GM13976 (cell line): ENCODE measurements at places on chromosomes 3 and 15.
A peak's percentile ranks its signal among the peaks of the same experiment; 100 is the strongest.

- no peak for DNase-seq
Measured at GRCh38 chr15:35481992-35482391, 64.0 kb downstream of the DPH6 start.

DNA sequence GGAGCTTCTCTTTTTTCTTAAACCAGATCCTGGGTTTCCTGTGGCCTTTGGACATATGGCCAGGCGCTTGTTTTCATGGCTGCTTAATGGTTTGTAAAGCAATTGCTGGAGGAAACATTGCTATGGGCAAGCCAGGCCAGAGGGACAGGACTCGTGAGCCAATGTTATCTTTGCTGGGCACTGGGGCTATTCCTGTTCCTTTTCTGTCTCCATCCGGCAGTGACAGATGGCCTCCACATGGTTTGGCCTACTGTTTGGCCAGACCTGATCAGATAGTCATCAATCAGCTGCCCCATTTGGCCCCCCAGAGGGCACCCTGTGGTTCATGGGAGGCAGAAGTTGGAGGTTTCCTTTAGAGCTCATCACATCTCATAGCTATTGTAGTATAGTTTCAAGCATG lies 326.1 kb upstream of the ROPN1 start:
- DNase-seq = no peak

- no peak for DNase-seq
Measured at GRCh38 chr15:91556926-91557325, 296.6 kb upstream of the SLCO3A1 start.

GRCh38 chr3:178847190-178847589 lies 224.4 kb downstream of the ZMAT3 start:
- no peak for DNase-seq

DNA sequence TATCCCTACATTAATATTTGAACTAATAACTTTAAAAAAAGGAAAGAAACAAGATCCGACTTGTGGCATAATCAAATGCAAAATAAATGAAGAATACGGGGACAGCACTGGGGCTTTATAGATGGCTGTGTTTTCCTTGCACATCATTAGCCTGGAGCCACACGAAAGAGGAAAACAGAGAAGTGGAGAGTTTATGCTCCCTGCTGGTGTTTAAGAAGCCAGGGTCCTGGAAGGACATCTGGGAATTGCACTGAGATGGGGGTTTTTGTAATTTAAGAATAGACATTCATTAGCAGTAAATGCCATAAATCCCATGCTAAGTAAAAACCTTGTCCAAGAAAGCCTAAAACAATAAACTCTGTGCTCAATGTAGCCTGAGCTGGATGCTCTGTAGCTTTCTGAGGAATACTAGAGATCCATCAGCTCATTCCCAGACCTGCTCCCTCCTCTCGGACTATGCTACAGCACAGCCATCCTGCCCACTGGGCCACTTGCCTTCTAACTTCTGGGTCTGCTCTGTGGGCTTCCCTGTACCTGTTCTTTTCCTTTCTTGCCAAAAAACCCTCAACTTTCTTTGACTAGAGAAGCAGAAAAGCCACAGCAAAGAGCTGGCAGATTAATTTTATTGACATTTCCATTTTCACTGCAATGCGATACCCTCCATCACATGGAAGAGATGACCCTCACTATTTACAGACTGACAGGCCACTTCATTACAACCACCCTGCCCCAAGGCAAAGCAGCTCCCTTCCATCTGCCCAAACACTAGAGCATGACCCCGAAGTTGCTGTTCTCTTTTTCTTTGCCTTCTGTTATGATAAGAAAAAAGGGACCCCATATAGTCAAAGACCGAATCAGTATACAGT lies 62.3 kb downstream of the MEIS2 start:
- DNase-seq = no peak

- DNase-seq = no peak
Measured at GRCh38 chr3:96960661-96961330, 146.4 kb downstream of the EPHA6 start.

GRCh38 chr15:41804361-41804760 lies 23.5 kb upstream of the JMJD7 start:
- no peak for DNase-seq

DNA sequence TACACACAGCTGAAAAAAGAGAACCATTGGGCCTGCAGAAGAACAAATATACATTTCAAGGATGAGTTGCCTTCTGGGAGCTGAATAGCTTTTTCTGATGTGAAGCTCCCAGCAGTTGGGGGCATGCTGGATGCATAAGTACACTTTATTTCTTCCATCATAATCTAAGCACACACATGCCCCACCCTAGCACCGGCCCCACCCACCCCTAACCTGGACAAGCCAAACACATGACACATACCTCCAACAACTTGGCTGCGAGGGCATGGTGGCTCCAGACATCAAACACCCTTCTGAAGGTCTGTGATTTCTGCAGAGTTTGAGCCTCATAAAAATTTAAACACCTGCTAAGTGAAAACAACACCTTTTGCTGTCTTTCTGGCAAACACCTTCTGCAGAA lies 307.2 kb upstream of the TRIM42 start:
- DNase-seq = no peak

GRCh38 chr3:4748701-4749378 lies 230.4 kb upstream of the BHLHE40 start:
- no peak for DNase-seq

GRCh38 chr3:134314588-134315285 lies 59.5 kb downstream of the AMOTL2 start:
- DNase-seq = no peak

- no peak for DNase-seq
Measured at GRCh38 chr15:23439513-23439912, 7.5 kb downstream of the GOLGA6L2 start.

- DNase-seq = no peak
Measured at GRCh38 chr15:40932156-40932555, 3.0 kb downstream of the DLL4 start.

- DNase-seq = no peak
Measured at GRCh38 chr3:3080309-3080708, 29.9 kb downstream of the IL5RA start.

- DNase-seq = no peak
Measured at GRCh38 chr3:35954413-35954812, 315.1 kb downstream of the ARPP21 start.

- no peak for DNase-seq
Measured at GRCh38 chr15:31579976-31580375, 253.3 kb downstream of the KLF13 start.

DNA sequence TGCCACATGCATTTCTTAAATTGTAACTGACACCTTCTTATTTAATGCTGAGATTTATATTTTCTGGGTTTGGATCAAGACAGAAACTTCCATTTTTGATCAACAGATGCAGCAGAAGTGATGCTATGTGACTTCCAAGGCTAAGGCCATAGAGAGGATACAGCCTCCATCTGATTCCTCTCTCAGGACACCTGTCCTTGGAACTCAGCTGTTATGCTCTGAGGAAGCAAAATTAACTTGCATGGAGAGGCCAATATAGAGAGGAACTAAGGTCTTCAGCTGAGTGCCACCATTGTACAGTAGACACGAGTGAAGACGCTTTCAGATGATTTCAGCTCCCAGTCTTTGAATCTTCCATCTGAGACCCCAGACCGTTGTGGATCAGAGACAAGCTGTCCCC lies 296.9 kb upstream of the TBL1XR1 start:
- no peak for DNase-seq

GRCh38 chr3:193780810-193781478 lies 187.9 kb downstream of the OPA1 start:
- DNase-seq = peak; percentile 66

DNA sequence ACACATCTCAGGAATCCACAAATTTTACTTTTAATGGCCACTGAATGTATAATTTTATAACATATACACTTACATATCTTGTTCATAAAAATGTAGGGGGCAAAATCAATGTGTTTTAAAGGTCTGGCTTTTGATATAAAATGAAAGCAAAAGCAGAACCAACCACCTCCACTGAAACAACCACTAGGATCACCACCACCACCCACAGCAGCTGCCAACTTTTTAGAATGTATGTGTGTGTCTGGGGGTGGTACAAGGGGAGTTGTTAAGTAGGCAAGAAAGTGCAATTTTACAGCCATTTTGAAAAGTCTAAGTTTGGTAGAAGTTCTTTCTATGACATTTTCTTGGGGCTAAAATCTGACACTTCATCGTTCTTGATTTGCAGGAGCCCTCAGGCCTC lies 44.0 kb downstream of the OTOL1 start:
- no peak for DNase-seq

DNA sequence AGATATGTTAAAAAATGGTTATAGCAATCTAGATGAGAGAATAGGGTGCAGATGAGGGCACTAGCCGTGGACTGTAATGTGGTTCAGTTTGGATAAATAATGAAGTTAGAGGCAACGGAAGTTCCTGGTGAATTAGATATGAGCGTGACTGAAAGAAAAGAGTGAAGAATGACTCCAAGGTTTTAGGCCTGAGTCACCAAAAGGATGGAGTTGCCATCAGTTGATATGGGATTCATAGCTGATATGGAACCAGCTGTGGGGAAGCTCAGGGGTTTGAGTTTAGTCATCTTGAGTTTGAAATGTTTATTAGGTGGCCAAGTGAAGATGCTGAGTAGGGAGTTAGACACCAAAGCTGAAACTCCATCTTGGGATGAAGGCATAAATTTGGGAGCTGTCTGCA lies 66.2 kb downstream of the SSR3 start:
- DNase-seq = no peak

- no peak for DNase-seq
Measured at GRCh38 chr15:68274201-68274848, 3.2 kb upstream of the FEM1B start.

- no peak for DNase-seq
Measured at GRCh38 chr3:72487946-72488737, 360.1 kb downstream of the SHQ1 start.

DNA sequence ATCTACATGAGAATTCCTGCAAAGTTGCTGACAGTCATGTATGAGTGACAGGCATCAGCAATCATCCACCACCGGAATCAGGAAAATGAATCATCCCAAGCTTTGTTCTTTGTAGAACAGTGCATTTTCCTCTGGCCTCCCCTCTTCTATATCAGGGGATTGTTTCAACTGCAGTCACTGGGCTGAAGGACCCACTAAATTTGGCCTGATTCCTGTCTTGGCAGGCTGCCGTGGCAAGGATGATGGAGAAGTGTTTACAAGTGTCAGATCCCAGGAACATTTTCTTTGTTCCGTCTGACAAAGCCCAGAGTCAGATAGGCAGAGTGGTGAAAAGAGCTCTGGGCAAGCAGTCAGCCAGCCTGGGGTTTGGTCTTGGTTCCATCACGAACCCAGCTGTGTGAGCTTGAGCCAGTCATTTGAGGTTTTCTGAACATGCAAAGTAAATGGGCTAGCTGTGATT lies 175.1 kb upstream of the TSC22D2 start:
- no peak for DNase-seq

DNA sequence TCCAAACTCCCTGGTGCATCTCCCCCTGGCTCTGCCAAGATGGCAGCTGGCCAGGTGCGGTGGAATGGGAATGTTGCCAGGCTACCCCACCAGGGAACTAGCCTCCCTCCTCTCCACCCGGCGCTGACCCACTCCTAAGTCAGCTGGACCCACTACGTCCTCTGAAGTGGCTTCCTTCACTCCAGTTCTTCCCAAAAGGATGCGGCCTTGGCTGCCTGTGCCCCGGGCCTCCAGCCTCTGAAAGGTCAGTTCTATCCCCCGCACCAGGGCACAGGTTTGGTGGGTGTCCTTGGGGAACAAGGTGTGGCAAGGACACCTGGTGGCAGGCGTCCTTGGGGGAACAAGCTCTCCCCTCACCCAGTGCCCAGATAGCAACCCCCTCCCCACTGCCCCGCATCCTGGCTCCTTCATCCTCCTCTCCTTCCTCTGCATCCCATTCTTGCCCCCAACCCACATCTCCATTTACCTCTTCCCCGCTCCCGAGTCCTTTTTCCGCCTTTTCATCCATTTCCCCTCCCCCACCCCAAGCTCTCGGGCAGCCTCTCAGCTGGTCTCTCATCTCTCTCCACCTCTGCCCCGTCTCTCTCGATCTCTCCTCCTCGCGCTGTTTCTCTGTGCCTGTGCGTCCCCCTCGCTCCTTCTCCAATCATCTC lies 54.0 kb downstream of the LHFPL4 start:
- no peak for DNase-seq

DNA sequence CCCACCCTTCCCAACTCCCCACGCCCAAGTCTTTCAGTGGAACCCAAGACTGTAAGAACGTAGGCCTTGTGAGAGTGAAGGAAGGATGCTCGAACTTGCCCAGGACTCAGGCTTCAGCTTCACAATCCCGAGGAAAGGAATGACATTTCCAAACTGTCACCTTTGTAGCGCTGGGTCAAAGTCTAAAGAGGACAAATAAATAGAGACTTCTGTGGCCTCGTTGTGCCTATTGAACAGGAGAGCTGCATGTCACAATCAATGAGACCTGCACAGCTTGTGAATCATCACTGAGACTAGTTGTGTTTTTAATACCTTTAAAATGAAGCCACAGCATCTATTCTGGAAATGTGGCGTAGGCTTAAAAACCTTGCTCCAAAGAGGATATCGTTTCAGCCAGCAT lies 222.8 kb upstream of the ST8SIA2 start:
- no peak for DNase-seq

DNA sequence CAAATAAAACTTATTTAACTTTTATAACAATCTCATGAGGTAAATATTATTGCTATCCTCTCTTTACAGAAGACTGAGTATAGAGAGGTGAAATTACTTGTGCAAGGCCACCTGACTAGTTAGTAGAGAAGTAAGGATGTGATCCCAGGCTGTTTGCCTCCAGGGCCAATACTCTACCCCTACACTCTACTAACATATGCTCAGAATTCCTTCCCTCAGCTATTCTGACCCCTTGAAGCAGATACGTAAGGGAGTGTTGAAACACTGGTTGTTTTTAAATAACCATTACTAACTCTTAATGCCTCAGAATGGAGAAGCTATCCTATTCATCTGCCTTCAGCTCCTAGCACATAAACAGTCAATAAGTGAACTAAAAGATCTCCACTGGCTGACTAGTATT lies 24.1 kb downstream of the CSTA start:
- DNase-seq = no peak

DNA sequence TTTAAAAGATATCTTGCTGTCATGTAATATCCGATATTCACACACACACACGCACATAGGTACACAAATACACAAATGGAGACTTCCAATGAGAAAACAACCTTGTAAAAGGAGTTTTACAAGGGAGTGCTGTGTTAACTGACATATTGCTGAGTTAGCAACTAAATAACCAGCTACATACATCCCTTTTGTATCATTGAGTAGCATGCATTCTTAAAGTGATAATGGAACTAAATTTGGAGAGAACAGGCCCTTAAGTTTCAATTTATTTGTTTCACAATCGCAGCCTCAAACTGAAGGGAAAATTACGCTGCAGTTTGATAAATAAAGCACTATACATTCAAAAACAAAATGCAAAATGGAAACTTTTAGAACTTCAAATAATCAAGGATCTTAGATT lies 1046.0 kb upstream of the NR2F2 start:
- no peak for DNase-seq
